Activated CD8-positive, alpha-beta memory T cell treated with anti-CD3 and anti-CD28 coated beads for 48 hours (primary cell): ENCODE measurements at places on chromosomes 5 and 9.

DNA sequence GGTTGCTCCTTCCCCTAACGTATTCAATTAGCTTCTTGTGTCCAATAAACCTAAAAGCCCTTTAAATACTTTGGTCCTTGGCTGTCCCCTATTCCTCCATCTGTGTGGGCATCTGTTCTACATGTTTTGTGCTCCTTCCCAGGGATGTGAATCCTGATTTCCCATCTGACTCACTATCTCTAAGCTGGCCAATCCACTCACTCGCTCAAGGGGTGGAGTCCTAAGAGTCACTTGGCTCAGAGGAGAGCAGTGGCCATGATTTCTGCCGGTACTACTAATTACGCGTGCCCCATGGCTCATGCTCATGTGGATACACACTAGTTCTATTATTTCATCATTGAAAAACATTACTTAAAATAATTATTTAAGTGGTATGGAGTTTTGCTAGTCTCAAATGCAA is 89.6 kb downstream of the TAF11L14 start:
- no peak for DNase-seq

- DNase-seq = no peak
Measured at GRCh38 chr9:34396276-34397214, 19.8 kb upstream of the MYORG start.

- DNase-seq = no peak
Measured at GRCh38 chr5:145975361-145976066, 39.1 kb downstream of the SH3RF2 start.

DNA sequence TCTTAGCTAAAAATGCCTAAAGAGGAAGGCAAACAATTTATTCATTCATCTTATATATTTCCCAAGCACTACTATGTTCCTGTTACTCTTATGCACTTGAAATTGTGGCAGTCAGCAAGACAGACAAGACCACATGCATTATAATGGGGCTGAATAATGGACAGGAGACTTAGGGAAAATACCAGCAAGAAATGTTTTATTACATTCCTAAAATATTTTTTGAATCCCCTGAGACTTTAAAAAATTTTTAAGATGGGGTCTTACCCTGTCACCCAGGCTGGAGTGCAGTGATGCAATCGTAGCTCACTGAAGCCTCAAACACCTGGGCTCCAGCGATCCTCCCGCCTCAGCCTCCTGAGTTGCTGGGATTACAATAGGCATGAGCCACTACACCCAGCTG is 13.2 kb downstream of the ZCCHC9 start:
- no peak for DNase-seq

GRCh38 chr5:61933787-61934626 is 372.0 kb upstream of the KIF2A start:
- no peak for DNase-seq

- DNase-seq = no peak
Measured at GRCh38 chr5:181084621-181085195, 44.6 kb downstream of the BTNL9 start.

- DNase-seq = no peak
Measured at GRCh38 chr9:17862101-17862500, 283.2 kb downstream of the SH3GL2 start.

DNA sequence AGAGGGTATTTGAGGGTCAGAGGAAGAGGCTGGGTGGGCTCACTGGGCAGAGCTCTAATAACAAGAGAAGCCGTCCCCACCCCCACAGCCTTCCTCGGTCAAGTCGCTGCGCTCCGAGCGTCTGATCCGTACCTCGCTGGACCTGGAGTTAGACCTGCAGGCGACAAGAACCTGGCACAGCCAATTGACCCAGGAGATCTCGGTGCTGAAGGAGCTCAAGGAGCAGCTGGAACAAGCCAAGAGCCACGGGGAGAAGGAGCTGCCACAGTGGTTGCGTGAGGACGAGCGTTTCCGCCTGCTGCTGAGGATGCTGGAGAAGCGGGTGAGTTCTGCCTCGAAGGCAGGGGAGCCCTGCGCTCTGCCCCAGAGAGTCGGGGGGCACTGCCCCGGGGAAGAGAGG is 21.6 kb upstream of the RARS1 start:
- DNase-seq = no peak

DNA sequence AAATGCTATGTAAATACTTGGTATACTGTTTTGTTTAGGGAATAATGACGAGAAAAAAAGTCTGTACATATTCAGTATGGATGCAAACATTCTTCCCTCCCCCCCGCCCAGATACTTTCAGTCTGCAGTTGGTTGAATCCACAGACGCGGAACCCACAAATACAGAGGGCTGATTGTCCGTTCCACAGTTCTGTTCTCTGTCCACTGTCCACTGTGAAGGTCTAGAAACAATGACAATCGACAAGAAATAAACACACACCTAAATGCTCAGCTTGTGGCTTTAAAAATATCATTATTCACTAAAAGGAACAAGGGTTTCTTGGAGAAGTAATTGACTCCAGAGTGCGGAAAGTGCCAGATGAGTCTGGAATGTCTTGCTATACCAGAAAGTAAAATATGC is 109.1 kb downstream of the TMEM161B start:
- no peak for DNase-seq

GRCh38 chr9:104633976-104634520 is 16.0 kb upstream of the OR13C9 start:
- no peak for DNase-seq

DNA sequence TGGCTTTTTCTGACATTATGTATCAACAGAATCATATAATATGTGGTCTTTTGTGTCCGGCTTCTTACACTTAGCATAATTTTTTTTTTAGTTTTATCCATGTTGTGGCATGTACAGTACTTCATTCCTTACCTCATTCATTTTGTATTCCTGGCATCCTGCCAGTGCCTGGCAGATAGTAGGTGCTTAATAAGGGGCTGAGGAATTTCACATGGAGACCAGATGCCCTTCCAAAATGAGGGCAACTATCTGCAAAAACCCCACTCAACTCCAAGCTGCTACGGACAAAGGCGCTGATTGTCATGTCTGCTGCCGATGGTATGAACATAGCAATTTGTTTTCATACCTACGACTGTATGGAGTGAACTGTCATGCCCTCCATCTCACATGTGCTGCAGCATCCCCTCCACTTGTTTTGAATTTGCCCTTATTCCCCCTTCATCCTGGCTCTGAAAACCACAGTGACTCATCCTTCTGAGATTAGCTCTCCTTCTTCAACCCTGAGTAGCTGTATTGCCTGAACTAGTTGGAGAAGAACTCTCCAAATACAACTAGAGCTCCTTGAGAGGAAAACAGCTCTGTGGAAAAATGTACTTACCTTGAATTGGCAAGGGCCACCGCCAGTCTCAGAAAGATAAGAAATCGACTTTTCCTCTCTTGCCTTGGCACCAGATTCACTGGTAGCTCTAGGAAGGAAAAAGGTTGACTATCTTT is 41.3 kb upstream of the FOXE1 start:
- no peak for DNase-seq

GRCh38 chr5:138874771-138875551 is at the start of gene LRRTM2:
TSS of gene LRRTM2 (minus strand) at chr5:138875335. CDS start at chr5:138874911, 424 bp downstream.
- no peak for DNase-seq

- DNase-seq = no peak
Measured at GRCh38 chr9:72627147-72627546, 105.7 kb downstream of the TMC1 start.

- DNase-seq = no peak
Measured at GRCh38 chr5:133520062-133520461, 92.3 kb downstream of the FSTL4 start.

GRCh38 chr5:128736553-128736952 is 198.5 kb upstream of the FBN2 start:
- no peak for DNase-seq

DNA sequence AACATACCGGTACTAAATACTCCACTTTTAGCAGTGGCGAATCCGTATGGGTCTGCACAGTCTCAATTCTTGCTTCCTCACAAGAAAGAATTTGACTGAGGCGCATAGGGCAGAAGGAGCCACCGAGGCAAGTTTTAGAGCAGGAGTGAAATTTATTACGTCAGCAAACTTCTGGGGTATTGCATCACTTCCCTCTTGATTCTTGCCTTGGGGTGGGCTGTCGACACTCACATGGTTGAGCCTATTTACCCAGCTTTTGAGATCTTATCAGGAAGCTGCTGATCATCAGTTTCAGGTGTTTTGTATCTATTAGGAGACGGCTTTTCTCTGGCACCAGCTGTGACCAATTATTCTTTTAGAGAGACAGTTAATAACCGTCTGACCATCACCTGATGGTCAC is 111.5 kb upstream of the CCNH start:
- DNase-seq = no peak

- DNase-seq = no peak
Measured at GRCh38 chr5:32709750-32710549, 1.2 kb upstream of the NPR3 start.

GRCh38 chr9:8751406-8751930 is 951.9 kb upstream of the DMAC1 start:
- no peak for DNase-seq

DNA sequence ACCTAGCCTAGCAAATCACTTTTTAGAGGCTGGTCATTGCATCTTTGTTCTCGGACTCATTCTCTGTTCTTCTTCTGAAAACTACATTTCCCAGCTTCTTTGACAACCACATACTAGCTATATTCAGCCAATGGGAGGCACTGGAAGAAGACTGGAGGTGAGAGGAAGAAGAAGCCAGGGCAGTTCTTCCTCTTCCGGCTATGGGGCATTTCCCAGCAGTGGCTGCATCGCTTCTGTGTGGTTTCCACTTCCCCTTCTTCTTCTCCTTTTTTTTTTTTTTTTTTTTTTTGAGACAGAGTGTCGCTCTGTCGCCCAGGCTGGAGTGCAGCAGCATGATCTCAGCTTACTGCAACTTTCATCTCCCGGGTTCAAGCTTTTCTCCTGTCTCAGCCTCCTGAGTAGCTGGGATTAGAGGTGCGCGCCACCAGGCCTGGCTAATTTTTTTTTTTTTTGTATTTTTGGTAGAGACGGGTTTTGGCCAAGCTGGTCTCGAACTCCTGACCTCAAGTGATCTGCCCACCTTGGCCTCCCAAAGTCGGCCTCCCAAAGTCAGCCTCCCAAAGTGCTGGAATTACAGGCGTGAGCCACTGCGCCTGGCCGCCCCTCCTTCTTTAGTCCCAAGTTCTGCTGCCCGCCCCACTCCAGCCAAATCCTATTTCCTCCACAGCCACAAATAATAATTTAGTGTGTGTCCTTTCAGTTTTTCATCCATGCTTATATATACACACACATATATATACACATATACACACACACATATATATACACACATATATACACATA is 6.9 kb upstream of the UBAP1 start:
- no peak for DNase-seq
